ENCODE measurements at places on chromosomes 3 and 15.

GRCh38 chr15:57138349-57138788, 219.9 kb downstream of the TCF12 start:
- no peak overlapping the region for H3K27ac ChIP-seq
- peaks cover 17% of the 10 kb centered on the region for H3K4me1 ChIP-seq
- no peaks in the 10 kb centered on the region for H3K36me3 ChIP-seq
- no peak overlapping the region for H3K4me3 ChIP-seq
- peaks cover 1% of the 10 kb centered on the region for H3K27me3 ChIP-seq
- DNase-seq, result no peak

- no peaks in the 10 kb centered on the region for H3K36me3 ChIP-seq
- peaks cover 19% of the 10 kb centered on the region for H3K27me3 ChIP-seq
- H3K27ac ChIP-seq, result no peak overlapping the region
- H3K4me3 ChIP-seq, result no peak overlapping the region
- peaks cover 8% of the 10 kb centered on the region for H3K4me1 ChIP-seq
These were observed 125.6 kb downstream of the ETFA start for GRCh38 chr15:76185716-76186115.

DNA sequence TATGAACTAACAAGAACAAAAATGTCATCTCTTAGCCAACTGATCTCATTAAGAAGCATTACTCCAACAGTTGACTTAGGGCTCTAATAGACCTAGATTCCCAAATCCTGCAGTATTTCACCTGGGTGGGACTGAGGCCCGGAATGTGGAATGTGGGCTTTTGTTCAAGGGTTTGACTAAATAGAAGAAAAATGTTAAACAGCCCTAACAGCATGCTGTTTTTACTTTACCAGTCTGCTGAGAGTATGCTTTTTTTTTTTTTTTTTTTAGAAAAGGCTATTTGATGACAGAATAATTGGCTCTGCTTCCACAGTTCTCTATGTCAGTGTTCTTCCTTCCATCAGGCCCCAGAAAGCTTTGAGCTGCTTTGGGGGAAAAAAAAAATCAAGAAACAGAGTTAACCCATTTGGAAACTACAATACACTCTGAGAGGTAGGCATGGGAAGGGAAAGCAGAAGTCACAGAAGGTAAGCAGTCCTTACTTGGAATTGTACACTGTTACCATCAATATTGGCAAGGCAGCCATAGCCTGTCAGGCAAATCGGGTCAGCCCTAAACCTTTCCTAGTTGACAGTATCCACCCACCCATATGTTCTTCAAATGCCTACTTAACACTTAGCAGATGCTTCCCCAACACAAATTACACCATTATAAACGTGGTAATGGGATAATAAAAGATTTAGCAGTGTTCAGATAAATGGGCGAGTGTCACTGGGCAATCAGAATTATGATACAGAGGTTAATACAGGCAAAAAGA, 224.2 kb downstream of the CNTN3 start:
- no peak overlapping the region for H3K27ac ChIP-seq
- H3K36me3 ChIP-seq, result no peaks in the 10 kb centered on the region
- H3K4me1 ChIP-seq, result no peaks in the 10 kb centered on the region
- H3K4me3 ChIP-seq, result no peak overlapping the region

- H3K36me3 ChIP-seq, result no peaks in the 10 kb centered on the region
- H3K4me1 ChIP-seq, result no peaks in the 10 kb centered on the region
- no peak for DNase-seq
- H3K4me3 ChIP-seq, result no peak overlapping the region
These were observed 94.1 kb upstream of the PRICKLE2 start for GRCh38 chr3:64319391-64319790.

DNA sequence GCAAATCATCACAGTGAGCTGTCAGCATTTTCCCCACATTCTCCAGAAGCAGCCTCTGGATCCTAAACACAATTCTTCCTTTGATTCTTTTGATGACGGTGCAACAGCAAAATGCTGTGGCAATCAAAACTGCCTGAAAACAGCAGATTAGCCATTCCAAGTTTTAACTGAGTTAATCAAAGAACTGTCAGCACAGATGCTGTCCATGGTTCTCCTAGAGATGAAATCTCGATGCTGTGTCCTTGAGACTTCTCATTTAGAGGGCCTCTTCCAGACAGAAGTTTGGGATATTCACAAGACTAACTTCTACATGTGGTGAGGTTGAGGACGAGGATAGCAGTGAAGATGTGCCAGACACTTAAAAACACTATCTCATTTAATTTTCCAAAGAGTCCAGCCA, 50.4 kb upstream of the GYG1 start:
- H3K4me3 ChIP-seq, result no peak overlapping the region
- no peak overlapping the region for H3K27ac ChIP-seq
- H3K27me3 ChIP-seq, result peaks cover 4% of the 10 kb centered on the region
- no peaks in the 10 kb centered on the region for H3K4me1 ChIP-seq

DNA sequence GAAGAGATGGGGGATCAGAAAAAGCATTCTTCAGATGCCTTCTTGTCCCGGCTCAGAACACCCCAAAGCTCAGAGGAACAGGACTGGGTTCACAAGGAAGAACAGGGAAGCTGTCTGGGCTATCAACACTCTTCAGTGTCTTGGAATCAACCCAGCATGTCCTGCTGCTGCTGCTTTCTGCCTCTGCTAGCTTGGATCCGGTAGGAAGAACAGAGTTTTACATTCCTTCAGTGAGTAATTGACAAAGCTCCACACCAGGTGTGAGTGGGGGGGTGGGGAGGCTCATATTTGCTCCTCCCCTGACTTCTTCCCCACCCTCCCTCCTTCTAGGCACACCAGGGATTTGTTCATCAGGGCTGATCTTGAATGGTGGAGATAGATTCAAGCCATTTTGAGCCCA, 13.1 kb upstream of the ETV5 start:
- DNase-seq, result no peak
- H3K4me1 ChIP-seq, result no peaks in the 10 kb centered on the region
- peaks cover 24% of the 10 kb centered on the region for H3K27me3 ChIP-seq
- no peak overlapping the region for H3K4me3 ChIP-seq

- no peak overlapping the region for H3K27ac ChIP-seq
- DNase-seq, result no peak
- peaks cover 2% of the 10 kb centered on the region for H3K4me1 ChIP-seq
These were observed 52.4 kb downstream of the ONECUT1 start for GRCh38 chr15:52737720-52738119.

- peaks cover 4% of the 10 kb centered on the region for H3K27me3 ChIP-seq
- no peak overlapping the region for H3K27ac ChIP-seq
- H3K4me3 ChIP-seq, result peak overlapping the region; percentile 20
These were observed 39.8 kb downstream of the CGGBP1 start for GRCh38 chr3:88019024-88019423.

DNA sequence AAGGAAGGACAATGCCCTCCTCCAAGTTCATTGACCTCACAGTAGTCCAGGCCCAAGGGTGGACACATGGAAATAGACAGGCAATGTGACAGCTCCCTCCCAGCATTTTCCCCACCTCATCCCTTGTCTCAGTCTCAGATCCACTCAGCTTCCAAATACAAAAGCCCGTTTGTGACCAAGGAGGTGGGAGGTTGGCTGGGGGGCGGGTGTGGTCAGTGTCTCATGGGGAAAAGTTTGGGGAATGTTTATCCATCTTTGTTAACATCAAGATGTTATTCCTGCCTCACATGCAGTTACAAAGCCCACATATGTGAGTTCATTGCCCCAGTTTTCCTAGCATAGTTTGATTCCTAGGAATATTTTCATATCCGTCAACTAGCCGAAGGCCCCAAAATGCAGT, 338.5 kb upstream of the PPP2R3A start:
- H3K4me1 ChIP-seq, result no peaks in the 10 kb centered on the region
- H3K27me3 ChIP-seq, result peaks cover 1% of the 10 kb centered on the region
- DNase-seq, result no peak
- H3K4me3 ChIP-seq, result no peak overlapping the region
- H3K27ac ChIP-seq, result no peak overlapping the region

DNA sequence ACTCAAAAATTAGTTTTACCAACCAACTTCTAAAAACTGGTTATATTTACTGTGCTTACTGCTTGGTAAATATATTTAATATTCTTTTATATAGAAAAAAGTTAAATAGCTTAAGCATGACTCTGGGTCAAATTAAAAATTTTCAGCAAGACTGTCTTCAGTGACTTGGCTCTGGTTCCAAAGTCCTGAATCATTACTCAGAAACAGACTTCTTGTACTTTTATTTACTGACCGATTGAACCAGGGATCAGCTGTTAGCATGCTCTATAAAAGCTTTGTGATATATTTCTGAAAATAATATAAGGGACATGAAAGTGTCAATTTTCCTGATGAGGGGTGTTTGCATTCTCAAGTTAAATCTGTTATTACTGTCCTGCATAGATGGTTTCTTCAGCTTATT, 164.3 kb downstream of the MCTP2 start:
- H3K4me1 ChIP-seq, result peaks cover 35% of the 10 kb centered on the region
- H3K36me3 ChIP-seq, result peaks cover 31% of the 10 kb centered on the region
- no peaks in the 10 kb centered on the region for H3K27me3 ChIP-seq
- no peak overlapping the region for H3K27ac ChIP-seq

GRCh38 chr15:92123962-92124656, 269.6 kb upstream of the ST8SIA2 start:
- H3K27me3 ChIP-seq, result peaks cover 3% of the 10 kb centered on the region
- H3K36me3 ChIP-seq, result peaks cover 39% of the 10 kb centered on the region
- peaks cover 42% of the 10 kb centered on the region for H3K4me1 ChIP-seq
- H3K4me3 ChIP-seq, result no peak overlapping the region
- no peak for DNase-seq
- H3K27ac ChIP-seq, result no peak overlapping the region

Measured in immature natural killer cell (primary cell).